DMS53 (cell line): ENCODE measurements at places on chromosomes 1 and 21.
A peak's percentile ranks its signal among the peaks of the same experiment; 100 is the strongest.

DNA sequence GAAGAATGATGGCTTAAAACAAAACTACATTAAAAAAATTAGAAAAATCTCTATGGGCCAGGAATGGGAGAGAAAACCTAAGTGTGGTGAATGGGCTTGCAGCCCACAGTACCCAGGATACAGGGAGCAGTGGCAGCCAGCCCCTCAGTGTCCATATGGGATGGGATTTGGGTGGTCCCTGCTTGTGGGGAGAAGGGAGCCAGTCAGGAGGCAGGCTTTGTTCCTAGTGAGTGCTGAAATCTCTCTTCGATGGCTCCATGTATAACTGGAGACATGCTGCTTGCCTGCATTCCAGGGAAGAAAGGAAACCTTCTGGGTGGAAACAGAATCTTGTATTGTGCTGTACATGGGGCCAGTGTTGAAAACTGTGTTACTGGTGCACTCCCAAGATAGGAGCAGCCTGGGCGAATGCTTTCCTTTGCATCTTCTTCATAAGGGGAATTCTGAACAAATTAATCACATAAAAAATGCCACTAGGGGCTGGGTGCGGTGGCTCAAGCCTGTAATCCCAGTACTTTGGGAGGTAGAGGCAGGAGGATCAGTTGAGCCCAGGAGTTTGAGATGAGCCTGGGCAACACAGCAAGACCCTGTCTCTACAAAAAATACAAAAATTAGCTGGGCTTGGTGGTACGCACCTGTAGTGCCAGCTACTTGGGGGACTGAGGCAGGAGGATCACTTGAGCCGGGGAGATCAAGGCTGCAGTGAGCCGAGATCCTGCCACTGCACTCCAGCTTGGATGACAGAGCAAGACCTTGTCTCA, 36.0 kb downstream of the PTPRU start:
- no peak for DNase-seq

GRCh38 chr21:42247716-42248115, 28.8 kb downstream of the ABCG1 start:
- DNase-seq, result no peak

DNA sequence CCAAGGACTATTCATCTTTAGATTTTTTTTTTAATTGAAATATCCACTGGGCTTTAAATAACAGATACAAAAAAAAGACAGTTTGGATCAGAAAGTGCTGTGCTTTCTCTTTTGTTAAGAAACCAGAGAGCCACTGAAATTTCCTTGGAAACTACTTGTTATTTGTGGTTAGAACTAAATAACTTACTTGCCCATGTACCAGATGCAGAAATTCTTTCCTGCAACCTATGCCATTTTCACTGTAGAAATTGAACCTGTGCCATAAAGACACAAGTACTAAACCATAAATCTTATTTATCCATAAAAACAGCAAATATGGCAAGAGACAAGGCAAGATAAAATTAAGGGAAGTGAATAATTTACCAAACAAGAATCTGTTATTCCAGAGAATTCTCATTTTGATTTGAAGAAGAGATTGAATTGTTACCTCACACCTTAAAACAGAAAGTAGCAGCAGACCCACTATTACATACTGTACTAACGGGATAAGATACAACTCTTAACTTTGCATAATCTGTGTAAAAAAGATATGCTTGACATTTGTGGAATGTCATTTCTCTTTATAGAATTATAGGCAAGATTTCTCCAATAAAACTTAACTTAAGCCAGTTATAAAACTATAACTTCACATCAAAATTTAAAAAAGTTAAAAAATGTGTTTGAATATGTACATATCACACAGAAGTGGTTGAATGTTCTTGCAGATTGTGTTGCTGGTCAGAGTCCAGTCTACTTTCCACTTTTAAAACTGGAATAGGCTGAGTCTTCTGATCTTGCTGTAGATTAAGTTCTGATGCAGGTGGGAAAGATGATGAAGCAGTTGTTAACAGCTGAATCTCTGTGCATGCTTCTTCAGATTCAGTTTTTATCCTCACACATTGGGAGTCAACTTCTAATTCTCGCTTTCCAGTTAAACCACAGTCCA, 6.3 kb upstream of the PHTF1 start:
- no peak for DNase-seq

DNA sequence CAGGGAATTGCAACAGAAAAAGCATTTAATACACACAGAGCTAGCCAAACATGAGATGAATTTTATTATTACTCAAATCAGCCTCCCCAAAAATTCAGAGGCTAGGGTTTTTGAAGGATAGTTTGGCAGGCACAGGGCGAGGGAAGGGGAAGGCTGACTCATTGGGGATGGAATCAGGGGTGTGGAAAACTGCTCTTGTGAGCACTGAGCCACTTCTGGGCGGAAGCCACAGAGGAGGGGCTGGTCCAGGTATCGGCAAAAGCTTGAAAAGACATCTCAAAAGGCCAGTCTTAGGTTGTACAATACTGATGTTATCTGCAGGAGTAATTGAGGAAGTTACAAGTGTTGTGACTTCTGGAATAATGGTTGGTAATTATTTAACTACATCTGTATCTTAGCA, 109.4 kb downstream of the TLR5 start:
- no peak for DNase-seq

GRCh38 chr21:28442624-28443023, 550.1 kb downstream of the LTN1 start:
- no peak for DNase-seq

- no peak for DNase-seq
Measured at GRCh38 chr1:216047811-216048572, 375.3 kb downstream of the USH2A start.

DNA sequence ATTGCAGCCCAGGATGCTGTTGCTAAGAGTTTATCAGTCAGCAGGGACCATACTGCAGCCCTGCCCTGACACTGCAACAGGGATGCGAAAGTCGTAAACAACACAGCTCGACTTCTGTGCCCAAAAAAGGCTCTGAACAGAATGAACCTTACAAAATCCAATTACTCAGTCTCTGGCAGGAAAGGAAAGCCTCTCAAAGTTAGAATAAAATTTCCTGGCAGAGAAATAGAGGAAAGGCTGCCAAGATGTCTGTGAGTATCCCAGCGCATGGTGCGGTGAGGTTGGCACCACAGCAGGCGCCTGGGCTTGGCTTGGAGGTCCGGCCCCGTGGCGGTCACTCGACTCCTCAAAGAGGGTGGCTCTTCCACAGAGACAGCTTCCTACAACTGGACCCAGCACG, 185.8 kb downstream of the PCP4 start:
- no peak for DNase-seq

DNA sequence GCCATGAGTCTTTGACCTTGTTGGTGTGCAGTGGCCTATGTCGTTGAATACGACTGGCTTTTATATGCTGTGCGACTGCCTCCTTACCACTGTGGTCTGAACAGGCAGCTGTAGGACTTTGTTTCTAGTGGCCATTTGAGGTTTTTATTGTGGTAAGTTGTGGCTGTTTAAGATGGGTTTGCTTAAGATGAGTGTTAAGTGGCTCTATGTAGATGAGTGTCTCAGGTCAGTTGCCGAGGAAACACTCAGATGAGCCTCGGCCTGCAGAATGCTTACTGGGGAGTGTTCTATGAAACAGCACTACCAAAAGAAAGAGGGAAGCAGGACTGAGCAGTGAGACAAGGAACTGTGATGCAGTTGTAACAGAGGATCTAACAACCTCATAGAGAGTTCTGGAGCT, 14.9 kb upstream of the CD1C start:
- no peak for DNase-seq

GRCh38 chr1:14511166-14511680, 87.3 kb upstream of the KAZN start:
- DNase-seq, result no peak

- no peak for DNase-seq
Measured at GRCh38 chr1:223711747-223712193, 569 bp upstream of the CAPN2 start.

DNA sequence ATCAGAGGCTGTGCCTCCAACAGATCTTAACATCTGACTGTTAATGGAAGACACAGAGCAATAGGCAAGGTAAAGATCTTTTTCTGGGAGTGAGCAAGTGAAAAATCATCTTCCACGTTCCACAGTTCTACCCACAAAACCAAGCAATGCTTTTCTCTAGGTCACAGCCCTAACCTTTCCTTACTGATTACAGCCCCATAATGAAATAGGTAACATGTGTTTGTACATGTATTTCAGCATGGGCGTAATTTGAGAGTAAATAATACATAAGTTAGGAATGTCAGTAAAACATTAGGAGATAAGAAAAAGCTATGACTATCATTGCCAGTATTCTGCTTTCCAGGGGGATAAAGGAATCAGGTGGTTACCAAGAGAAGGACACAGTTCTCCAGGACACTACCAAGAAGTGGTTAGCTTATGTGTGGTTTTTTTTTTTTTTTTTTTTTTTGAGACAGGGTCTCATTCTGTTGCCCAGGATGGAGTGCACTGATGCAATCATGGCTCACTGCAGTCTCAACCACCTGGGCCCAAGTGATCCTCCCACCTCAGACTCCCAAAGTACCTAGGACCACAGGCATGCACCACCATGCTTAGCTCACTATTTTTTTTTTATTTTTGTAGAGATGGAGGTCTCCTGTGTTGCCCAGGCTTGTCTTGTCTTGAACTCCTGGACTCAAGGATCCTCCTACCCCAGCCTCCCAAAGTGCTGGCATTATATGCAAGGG, 72.0 kb downstream of the DAP3 start:
- no peak for DNase-seq

GRCh38 chr21:24829397-24829796, 777.9 kb downstream of the MRPL39 start:
- no peak for DNase-seq

GRCh38 chr21:41847066-41847804, 31.9 kb downstream of the PRDM15 start:
- peak; percentile 14 for DNase-seq

GRCh38 chr1:1182491-1183220, 9.0 kb downstream of the TTLL10 start:
- DNase-seq, result no peak

GRCh38 chr1:222817529-222817928, 2.7 kb downstream of the DISP1 start:
- peak; percentile 54 for DNase-seq

GRCh38 chr1:94928293-94928939, 1.5 kb upstream of the CNN3 start:
- DNase-seq, result no peak

GRCh38 chr1:36773827-36774541, 260.3 kb downstream of the GRIK3 start:
- no peak for DNase-seq

DNA sequence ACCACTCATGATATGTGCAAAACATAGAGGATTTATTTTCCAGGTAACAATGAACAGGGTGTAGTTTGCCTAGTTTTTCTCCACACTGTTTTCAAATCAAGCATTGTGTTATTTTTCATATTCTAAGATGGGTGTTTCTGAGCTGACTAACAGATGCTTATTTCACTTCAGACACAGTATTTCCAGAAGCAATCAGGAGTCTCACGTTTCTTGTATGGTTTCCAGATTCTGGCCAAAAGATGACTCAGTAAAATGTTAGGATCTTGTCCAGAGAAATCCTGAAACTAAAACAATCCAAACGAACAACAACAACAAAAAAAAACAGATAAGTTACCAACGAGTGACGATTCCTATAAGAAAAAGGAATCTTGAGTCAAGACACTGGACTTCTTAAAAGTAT, 5.3 kb downstream of the UTS2 start:
- no peak for DNase-seq

GRCh38 chr1:215425138-215425537, 142.0 kb upstream of the KCTD3 start:
- no peak for DNase-seq

- DNase-seq, result no peak
Measured at GRCh38 chr1:72355899-72356298, 73.6 kb upstream of the NEGR1 start.

GRCh38 chr1:172999349-172999748, 51.4 kb downstream of the TNFSF18 start:
- DNase-seq, result no peak

GRCh38 chr1:27593678-27594563, 10.0 kb downstream of the AHDC1 start:
- DNase-seq, result no peak

DNA sequence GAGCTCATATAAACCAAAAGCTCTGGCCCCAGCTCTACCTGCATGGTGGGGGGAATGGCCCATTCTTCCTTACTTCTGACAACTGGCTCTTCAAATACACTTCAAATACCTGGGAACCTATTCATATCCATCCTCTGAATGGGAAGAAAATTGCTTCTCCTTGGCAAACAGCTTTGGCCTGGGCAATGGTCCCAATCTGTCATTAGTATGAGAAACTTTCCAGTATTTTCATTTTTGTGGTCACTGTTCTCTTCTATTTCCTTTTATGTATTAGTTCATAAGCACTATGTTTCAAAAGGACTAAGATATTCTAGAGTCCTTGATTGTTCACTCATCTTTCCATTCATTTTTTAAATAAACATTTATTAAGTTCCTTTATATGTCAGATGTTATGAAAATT, 5.2 kb upstream of the HSD3B2 start:
- no peak for DNase-seq

- no peak for DNase-seq
Measured at GRCh38 chr1:234495231-234495990, 16.4 kb upstream of the TARBP1 start.

DNA sequence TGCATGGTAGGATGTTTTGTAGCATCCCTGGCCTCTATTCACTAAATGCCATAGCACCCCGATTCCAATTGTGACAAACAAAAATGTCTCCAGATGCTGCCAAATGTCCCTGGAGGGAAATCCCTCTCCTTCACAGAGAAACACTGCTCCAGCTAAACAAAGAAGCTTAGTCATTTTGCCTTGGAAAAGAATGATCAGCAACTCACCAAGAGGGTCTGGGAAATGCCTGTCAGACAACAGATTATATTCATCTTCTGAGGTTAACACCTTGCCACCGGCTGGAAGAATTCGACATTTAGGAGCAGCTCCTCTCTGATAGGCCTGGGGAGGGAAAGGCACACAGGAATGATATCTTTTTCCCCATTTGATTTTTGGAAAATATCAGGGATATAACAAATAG, 84.4 kb downstream of the NIBAN1 start:
- no peak for DNase-seq

DNA sequence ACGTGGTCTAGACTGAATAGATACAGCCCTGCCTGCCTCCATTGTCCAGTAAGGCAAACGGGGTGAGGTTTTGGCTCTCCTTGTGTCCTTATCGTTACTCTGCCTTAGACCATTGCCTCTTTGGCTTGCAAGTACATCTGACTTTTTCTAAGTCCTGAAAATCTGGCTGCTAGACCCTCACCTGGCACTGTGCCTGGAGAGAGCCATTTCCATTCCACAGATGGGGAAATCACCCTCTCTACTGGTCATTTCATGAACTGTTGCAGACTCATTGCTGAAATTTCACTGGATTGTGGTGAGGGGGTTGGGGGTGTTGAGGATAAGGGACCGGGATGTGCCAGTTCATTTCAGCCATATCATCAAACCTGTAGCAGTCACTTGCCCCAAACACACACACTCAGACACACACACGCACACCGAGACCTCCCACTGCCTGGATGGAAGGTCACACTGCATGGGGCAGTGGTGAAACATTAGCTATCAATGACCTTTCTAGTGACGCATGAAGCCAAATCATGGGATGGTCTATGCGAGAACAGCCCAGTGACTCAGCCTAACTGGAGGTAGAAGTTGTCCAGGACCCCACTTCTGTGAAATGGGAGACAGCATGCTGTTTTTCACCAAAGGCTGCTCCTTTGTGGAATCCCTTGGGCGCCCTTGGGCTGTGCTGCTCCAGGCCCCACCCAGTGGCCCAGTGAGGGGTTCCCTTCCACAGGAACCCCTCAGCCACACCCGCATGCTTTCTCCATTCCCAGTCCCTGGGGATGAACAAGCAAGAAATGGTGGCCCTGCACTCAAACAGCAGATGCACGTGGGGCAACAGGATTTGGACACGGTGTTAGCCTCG, 34.9 kb upstream of the VASH2 start:
- peak; percentile 46 for DNase-seq
